SJSA1 (cell line): ENCODE measurements at places on chromosomes 16 and 17. TPM values are rescaled to one million over a fixed set of nuclear protein-coding genes. Genes with fewer than 3 reads are reported as not detected.

SUPT6H gene
- 25.9 and 39.3 TPM in 2 replicates for total RNA-seq

RDM1 gene
- 0.11 and 0.50 TPM in 2 replicates for total RNA-seq

GRCh38 chr17:5708344-5708743 is 124.0 kb upstream of the NLRP1 start:
- no peak overlapping the region for H3K4me3 ChIP-seq
- H3K27me3 ChIP-seq: no peaks in the 10 kb centered on the region
- no peak for DNase-seq
- H3K4me1 ChIP-seq: no peaks in the 10 kb centered on the region
- H3K27ac ChIP-seq: no peak overlapping the region

DNA sequence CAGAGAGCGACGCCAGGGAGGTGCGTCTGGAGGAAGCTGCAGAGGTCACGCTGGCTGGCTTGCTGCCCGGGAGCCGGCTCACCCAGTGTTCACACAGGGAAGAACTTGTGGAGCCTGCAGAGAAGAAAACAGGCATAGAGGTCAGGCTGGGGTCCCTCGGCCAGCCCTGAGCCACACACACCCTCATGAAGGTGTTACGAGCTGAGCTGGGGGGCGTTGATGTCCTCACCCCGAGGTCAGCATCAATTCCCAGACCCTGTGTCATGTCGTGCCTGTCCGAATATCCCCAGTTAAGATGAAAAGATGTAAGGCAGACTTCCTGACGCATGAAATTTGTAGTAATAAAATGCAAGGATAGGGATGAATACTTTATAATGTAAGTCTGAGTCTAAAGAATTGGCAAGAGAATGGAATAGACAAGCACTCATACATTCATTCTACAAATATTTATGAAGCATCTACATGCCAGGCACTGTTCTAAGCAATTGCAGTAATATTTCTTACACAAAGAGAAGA is 77.1 kb downstream of the USP31 start:
- H3K27me3 ChIP-seq: no peaks in the 10 kb centered on the region
- H3K4me3 ChIP-seq: no peak overlapping the region
- DNase-seq: no peak
- peaks cover 18% of the 10 kb centered on the region for H3K36me3 ChIP-seq

- no peaks in the 10 kb centered on the region for H3K27me3 ChIP-seq
- H3K36me3 ChIP-seq: no peaks in the 10 kb centered on the region
- H3K4me3 ChIP-seq: no peak overlapping the region
- H3K27ac ChIP-seq: no peak overlapping the region
- no peak for DNase-seq
Measured at GRCh38 chr17:12877953-12878669, 88.8 kb downstream of the ARHGAP44 start.

- H3K27ac ChIP-seq: no peak overlapping the region
- H3K27me3 ChIP-seq: peaks cover 34% of the 10 kb centered on the region
- H3K4me3 ChIP-seq: no peak overlapping the region
- DNase-seq: no peak
Measured at GRCh38 chr17:80177986-80178595, 8.3 kb downstream of the CARD14 start.

LLGL2 gene
- 5.8 and 6.6 TPM in 2 replicates for total RNA-seq

GRCh38 chr17:49510059-49510719 is 15.1 kb downstream of the NGFR start:
- no peak for DNase-seq
- H3K36me3 ChIP-seq: no peaks in the 10 kb centered on the region
- no peak overlapping the region for H3K4me3 ChIP-seq
- H3K27me3 ChIP-seq: peaks cover 13% of the 10 kb centered on the region; the same call in 1 of the 2 replicates

SMIM36 gene
- total RNA-seq: not detected in 2 replicates

NRN1L gene
- total RNA-seq: not detected in 2 replicates
